Vagina (tissue), 2 donors: ENCODE measurements at places on chromosomes 3 and 15. TPM values are rescaled to one million over a fixed set of nuclear protein-coding genes. Genes with fewer than 3 reads are reported as not detected.

DNA sequence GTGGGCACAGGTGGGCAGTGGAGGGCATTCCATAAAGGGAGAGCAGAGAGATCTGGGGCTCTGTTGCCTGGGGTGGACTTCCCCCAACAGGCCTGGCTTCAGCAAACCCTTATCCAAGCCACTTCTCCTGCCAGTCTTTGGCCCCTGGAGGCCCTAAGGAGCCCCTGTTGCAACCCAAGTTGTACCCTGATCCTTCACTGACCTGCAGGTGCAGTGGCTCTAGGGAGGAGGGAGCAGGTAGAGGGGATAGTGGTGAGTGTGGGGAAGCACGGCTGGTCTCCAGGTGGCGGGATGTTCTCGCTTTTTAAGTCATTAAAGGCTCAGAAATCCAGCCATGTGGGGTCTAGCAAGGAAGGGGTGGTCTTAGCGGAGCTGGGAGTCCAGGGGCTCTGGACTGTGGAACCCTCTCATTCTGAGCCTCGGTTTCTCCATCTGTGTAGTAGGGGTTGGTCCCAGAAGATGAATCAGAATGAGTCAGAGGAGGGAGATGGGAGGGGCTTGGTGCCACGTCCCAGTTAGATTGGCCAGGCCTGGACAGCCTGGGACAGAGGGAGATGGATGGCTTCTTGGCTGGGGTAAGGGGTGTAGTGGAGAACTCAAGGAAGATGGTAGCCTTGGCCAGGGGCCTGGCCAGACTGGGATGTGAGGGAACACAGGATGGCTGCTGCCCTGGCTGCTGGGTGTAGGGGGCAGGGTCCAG is 2.6 kb downstream of the ZBTB47 start:
- DNase-seq = no peak

Gene ALDH1A3
- 62.9 TPM for total RNA-seq

- DNase-seq = no peak
Measured at GRCh38 chr3:52044869-52045619, 11.3 kb downstream of the DUSP7 start.

Gene SLC15A2
- 0.49 TPM for total RNA-seq
